Dorsolateral prefrontal cortex (tissue), 122 donors: ENCODE measurements at places on chromosomes 2 and 18.

- no peak for DNase-seq
These were observed 21.2 kb downstream of the CYP26B1 start for GRCh38 chr2:72126186-72127100.

GRCh38 chr2:234603619-234604018 is 106.7 kb upstream of the ARL4C start:
- no peak for DNase-seq

DNA sequence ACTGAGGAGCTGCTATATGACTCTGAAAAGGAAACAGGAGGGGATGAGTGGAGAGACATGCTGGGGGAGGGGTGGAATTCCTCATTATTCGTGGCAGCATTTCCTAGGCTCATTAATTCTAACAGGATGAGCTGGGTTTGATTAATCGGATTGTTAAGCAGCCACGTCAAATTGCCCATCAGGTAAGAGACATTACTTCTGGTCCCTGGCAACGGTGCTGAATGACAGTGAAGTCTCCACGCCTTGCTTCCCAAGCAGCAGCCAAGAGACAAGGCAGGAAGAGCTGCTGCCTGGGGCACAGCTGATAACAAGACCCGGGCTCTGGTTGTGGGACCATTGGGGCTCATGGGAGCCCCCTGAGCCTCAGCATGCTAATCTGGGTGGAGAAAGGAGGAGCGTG is 86.6 kb downstream of the MARCHF4 start:
- no peak for DNase-seq

- DNase-seq, result no peak
These were observed 27.7 kb downstream of the PDE11A start for GRCh38 chr2:178044836-178045235.

- DNase-seq, result no peak
These were observed 114.5 kb downstream of the ERBB4 start for GRCh38 chr2:212424082-212424481.

DNA sequence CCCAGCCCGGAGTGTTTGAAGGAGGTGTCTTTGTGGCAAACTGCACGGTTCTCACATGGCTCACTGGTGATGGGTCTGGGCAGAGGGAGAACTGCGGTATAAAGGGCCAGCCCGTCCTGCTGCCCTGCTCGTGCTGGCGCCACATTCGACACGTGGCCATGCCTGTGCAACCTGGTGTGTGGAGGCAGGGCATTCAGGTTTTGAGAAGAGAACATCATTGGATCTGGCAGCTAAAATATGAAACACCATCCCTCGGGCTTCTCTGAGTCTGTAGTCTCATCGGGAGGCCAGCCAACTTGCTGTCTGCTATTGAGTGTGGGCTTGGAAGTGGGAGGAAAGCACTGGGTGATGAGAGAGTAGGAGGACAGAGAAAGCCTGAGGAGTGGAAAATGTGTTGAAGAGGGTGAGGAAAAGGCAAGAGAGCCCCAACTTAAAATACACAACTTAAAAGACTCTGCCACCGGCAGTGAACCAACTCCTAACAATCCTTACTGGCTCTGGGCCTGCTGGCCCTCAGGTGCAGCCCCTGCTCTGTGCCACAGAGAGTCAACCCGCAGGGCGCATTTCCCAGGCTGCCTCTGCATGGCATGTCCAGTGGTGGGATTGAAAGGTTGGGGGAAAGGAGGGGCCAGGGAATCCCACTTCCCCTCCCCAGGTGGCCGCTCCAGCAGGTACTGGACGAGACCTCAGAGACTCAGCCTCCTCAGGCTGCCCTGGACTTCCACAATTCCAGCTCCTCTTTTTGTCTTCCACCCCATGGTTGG is 112.7 kb upstream of the DLX2 start:
- DNase-seq, result no peak

GRCh38 chr2:183950673-183951072 is 647.7 kb upstream of the ZNF804A start:
- DNase-seq, result no peak

DNA sequence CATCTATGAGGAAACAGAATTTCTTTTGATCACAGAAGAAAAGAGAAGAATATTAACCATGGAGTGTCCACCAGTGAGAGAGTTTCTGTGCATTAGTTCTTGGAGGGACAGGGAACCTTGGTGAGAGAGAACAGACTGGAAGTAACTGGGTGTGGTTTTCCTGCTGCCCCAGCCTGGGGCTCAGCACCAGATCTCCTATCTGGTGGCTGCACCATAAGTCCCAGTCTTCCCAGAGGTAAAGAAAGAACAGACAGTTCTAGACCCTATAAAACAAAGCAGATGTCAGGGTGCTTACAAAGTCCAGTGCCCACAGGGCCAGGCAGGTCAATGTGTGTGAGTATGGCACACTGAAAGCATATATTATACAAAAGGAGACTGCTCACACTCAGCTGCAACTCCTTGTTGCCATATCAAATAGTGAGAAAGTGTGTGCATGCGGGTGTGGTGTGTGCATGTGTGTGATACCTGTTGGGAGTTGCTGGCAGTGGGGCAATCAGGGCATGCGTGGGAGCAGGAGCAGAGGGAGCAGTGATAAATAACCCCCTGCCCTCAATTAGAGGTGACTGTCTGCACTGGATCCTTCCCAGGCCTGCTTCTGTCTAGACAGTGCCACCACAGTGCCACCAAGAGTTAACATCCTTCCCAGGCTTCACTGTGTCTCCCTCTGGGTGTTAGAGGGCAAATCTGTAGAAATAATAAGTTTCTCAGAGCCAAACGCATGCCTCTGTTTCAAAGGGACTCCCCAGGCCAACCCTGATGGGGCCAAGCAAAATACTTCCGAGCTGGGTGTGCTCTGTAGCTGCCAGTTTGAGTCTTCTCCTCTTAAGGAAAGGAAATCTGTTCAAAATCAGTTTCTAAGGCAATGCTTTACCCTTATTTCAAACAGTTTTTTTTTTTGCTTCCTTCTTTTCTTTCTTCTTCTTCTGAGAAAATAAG is 45.7 kb downstream of the RDH14 start:
- DNase-seq, result no peak

DNA sequence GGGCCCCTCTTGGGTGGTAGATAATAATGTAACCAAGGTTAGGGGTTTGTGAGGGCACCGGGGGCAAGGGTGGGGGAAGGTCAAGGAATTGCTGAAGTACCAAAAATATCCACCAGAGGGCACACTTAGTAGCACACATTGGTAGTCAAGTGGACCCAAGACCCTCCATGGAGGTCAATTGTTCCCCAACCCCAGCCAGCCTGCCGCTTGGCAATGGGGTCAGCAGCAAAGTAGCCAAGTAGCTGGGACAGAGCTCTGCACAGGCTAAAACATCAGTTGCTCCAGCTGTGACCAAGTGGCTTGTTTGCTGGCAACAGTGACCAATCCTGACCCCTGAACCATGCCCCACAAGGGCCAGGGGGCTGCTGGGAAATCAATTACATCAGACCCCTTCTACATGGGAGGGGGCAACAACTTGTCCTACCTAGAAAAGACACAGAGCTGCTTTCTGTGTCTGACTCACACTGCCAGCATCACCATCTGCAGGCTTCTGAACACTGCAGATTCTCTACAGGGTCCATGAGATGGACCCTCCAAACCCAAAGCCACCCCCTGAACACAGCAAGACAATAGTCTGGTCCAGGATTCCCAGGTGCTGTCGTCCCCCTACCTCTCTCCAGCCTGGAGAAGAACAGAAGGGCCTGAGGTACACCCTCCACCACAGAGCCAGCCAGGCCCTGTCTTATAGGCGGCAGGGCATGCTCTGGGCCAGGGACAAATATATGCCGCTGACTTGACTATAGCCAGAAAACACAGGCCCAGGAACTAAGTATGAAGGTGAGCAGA is 76.0 kb downstream of the EMX1 start:
- DNase-seq, result peak; percentile 24

DNA sequence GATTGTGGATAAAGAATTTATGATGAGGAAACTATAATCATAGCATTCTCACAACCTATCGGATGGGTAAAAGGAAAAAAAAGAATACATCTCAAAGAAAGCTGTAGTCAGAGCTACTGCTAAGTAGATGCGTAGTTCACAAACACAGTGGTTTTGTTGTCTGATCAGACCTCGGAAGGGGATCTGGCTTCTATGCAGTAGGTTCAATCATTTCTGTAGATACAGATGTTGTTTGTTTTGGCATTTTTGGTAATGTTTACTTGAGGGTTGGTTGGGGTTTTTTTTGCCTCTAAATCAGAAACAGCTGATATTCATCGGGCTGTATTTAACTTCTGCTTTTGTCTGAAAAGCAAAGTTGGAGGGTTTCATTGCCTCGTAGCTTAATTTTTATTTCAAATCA is 42.1 kb downstream of the NPAS2 start:
- DNase-seq, result no peak

DNA sequence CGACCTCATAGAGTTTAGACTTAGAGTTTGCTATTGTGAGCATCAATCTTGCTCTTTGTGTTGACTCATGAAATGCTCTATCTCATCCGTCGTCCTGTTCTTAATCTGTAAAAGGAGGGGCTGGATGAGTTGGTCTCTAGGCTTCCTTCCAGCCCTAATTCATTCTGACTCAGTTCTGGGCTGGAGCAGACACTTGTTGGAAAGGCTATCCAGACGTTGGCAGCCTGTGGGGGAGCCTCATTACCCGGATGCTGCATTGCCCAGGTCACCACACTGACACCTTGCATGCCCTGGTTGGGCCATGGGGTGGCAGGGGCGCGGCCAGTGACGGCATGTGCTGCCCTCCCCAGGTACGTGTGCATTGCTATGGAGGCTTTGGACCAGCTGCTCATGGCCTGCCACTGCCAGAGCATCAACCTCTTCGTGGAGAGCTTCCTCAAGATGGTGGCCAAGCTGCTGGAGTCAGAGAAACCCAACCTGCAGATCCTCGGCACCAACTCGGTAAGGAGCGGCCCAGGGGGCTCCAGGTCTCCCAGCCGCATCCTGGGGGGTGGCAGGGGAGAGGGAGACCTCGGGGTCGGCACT is 61.5 kb downstream of the EFR3B start:
- no peak for DNase-seq

- DNase-seq, result no peak
These were observed 50.2 kb upstream of the SLC66A3 start for GRCh38 chr2:11104794-11105660.

- DNase-seq, result no peak
These were observed 19.8 kb upstream of the NT5DC4 start for GRCh38 chr2:112701052-112701451.

GRCh38 chr18:26901020-26901419 is 35.5 kb upstream of the AQP4 start:
- no peak for DNase-seq

DNA sequence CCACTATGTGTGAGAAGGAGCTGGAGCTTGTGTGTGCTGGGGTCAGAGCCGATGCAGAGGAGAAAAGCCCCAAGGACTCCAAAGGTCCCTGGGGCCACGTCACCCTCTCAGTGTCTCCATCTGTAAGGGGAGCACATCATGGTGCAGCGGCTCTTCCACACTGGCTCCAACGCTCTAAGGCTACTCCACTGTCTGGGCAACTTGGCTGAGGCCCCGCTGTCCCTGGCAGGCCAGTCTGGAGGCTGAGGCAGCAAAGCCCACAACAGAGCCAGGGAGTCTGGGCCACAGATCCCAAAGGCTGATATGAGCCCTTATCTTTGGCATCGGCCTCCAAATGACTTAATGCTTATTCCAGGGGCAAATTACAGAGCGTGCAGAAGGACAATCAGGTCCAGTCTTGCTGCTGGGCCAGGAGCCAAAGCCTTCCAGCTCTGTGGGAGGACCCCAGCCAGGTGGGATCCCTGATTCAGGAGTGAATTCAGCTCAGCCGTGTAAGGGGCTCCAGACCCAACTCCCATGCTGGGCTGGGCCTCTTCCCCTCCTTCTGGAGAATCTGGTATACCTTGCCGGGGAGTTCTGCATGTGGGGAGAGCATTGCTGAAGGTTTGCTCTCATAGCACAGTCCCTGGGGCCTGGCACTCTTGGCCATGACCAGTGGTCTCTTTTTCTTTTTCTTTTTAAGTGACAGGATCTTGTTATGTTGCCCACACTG is 1.8 kb upstream of the DUSP2 start:
- DNase-seq, result peak; percentile 15

DNA sequence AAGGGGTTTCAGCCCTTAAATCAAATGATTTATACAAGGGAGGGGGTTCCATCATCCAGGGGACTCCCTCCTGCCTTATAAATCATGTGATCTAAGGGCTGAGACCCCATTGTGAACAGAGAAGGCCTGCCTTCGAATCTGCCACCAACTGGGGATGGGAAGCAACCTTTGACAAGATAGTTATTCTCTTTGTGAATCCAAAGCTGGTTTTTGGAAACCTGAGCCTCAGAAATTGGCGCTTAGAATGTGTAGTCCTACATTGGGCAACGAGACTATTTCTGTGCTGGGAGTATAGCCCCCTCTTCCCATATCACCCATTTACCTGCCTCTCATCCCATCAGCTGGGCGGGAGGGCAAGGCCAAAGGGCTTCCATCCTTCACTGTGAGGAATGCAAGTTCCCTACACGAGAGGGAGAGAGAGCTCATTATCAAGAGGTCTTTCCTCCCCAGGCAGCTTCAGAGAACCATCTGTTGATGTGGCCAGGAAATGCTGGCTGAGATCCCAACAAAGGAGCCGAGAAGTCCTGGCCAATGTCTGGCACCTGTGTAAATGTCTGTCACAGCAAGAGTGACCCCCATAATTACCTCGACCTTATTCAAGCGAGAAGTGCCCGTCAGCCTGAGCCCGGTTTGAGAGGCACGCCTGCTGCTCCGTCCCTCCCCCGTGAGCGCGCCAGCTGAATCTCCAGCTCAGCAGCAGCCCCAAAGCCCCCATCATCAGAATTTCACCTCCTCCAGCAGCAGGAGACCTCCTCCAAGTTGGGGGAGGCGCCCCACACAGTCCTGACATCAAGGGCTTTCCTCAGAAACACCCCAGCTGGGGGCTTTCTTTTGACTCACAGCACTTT is 48.4 kb upstream of the APCDD1 start:
- DNase-seq, result no peak
